Right ventricle myocardium superior (tissue), 1 donor: ENCODE measurements at places on chromosomes 1 and 21. TPM values are rescaled to one million over a fixed set of nuclear protein-coding genes. Genes with fewer than 3 reads are reported as not detected.

Gene SEC16B
- total RNA-seq: 1.3 TPM

Gene CAPZB
- 222 TPM for total RNA-seq

Gene AMPD1
- total RNA-seq: not detected

Gene ROR1
- 8.6 TPM for total RNA-seq
